ENCODE measurements at places on chromosomes 6 and 20. TPM values are rescaled to one million over a fixed set of nuclear protein-coding genes. Genes with fewer than 3 reads are reported as not detected.

- DNase-seq, result no peak
Observed at GRCh38 chr6:163182696-163183095, 231.8 kb upstream of the QKI start.

- DNase-seq, result peak; percentile 78
Observed at GRCh38 chr6:3813150-3813780, 35.9 kb upstream of the FAM50B start.

GRCh38 chr6:142341855-142342330 is 40.1 kb downstream of the ADGRG6 start:
- DNase-seq, result no peak

DNA sequence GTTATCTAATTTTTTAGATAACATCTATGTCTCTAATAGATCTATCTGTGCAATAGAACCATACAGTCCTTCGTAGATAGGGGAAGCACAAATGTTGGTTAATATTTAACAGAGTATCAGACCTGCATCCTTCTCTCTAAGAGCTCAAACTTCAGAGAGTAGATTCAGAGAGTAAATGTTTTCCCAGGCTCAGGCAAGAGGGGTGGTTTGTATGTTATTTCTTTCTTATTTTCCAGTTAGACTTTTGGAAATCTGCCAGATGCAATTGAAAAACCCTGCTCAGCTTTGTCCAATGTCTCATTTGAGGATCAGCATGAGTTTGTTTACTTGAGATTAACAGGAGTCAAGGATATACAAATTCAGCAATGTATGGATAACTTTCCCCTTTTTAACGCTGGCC is 361.9 kb downstream of the BCKDHB start:
- DNase-seq, result no peak

- DNase-seq, result no peak
Observed at GRCh38 chr20:24018796-24019195, 30.2 kb upstream of the GGTLC1 start.

DNA sequence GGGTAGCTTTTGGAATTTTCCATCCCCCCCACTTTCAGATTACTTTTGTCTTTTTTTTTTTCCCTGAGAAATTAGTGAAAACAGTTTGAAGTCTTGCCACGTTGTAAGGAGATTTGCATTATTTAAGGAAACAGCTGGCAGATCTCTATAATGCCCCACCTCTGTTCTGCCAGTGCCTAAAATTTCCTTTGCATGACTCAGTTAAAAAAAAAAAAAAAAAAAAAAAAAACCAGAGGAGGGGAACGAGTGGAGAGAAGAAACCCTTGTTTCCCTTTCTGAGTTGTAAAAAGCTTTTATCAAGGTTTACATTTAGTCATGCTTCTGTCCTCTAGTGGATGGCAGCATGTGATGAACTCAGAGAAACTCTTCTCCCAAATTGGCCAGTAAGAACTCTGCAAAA is 33.5 kb downstream of the CARMIL1 start:
- DNase-seq, result no peak

GRCh38 chr6:149334682-149335160 is 17.2 kb downstream of the TAB2 start:
- DNase-seq, result no peak

GRCh38 chr20:6769903-6770785 is 2.7 kb downstream of the BMP2 start:
- no peak for DNase-seq

DNA sequence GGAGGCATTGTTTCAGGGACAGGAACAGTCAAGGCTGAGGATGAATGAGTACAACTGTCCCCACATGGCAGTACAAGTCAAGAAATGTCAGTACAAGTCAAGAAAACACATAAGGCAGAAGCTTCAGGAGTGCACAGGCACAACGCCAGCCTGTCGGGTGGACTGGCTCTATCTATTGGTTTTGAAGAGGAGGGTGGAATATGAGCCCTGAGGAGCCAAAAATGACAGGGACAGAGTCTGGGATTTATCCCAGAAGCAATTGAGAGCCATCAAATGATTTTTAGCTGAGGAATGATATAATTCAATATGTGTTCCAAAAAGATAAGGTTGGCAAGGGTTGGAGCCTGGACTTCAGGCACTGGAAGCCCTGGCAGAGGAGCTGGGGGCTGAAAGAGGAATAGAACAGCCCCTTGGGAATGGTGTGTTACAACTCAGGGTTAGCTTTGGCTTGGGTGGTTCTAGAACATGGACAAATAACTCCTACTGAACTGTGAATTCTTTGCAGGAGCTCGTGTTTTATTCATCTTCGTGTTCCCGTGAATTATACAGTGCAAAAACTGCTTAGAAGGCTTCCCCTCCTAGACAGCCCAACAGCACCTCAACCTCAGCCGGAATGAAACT is 425.7 kb upstream of the ARID1B start:
- no peak for DNase-seq

DNA sequence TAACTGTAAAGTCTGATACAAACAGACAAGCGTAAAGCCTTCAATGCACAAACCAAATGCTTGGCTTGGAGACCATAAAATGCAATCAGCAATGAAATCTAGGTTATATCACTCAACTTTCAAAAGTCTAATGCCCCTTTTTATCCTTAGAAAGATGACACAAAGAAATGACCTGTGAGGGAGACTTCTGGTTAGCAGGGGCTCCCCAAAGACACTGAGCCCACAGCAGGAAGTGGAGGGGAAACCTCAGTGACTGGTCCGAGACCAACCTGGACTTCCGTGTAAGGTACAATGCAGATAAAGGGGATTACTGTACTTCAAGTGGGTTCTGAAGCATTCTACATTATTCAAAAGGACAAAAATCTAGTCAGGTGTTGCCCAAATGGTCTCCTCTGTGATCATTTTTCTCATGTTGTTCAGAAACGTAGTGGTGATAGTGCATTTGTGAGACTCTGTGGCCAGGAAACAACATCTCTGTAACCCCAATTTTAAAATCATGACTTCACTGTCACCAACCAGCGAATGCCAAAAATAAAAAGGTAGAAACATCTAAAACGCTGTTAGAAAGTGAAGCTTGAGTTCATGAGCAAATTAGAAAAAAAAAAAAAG is 88.2 kb downstream of the HIVEP2 start:
- DNase-seq, result no peak

DNA sequence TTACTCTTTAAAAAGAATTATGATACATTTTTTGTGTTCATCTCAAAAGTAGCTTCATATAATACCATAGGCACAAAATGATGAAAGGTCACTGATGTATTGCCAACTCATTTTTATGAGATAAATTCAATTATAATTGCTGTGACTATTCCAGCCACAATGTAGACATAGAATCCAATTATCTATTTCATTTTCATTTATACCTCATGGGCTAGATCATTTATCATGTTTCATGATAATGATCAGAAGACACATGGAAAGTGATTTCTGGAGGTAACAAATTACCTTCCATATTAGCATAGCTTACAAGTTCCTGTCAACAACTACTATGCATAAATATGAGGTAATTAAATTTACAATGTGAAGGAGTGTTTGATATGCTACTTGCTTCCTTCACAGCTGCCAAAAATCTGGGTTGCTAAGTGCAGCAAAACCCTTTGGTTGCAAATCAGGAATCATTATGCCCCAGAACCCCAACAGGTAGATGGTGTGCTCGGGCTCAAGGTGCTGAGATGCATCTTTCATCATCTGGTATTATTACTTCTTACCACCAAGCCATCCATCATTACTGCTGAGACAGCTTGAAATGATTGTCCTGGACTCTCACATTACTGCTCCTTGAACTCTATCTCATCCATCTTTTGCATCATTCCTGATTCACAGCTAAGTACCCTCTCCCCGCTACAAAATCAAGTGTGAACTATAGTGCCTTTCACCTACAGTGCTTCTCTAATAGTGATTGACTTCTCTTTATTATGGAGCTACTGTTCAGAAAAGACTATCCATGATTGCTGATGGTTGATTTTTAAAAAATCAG is 306.0 kb upstream of the THEMIS start:
- DNase-seq, result no peak

DNA sequence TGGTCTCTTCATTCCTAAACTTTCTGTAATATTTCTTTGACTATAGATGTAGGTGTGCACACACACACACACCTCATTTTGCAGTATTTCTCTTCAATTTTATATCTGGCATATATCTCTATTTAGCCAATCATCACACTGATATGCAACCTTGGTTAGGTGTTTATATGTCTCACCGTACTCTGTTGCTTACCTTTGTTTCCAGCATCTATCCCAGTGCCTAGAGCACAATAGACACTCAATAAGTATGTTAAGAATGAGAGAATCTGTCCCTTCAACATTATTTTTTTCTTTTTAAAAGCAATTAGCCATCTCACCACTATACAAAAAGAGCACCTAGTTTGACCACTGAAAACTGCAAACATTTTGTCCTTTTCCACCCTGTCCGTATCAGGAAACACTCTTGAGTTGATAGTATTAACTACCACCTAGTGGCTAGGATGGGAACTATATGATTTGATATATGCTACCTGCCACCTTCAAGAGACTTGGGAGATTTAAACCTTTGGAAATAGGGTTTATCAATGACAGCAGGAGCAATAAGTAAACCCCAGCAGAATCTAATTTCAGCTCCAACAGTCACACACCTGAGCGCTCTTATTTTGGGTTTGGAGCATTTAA is 48.7 kb upstream of the RSPO3 start:
- DNase-seq, result no peak

GRCh38 chr20:9467995-9468394 is 46.4 kb upstream of the LAMP5 start:
- no peak for DNase-seq

DNA sequence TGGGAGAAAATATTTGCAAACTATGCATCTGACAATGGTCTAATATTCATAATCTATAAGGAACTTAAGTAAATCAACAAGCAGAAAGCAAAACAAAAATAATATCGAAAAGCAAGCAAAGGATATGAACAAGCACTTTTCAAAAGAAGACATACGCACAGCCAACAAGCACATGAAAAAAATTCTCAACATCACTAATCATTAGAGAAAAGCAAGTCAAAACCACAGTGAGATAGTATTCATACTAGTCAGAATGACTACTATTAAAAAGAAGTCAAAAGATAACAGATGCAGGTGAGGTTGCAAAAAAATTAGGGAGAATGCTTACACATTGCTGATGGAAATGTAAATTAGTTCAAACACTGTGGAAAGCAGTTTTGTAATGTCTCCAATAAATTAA is 410.2 kb downstream of the MMUT start:
- DNase-seq, result no peak

DNA sequence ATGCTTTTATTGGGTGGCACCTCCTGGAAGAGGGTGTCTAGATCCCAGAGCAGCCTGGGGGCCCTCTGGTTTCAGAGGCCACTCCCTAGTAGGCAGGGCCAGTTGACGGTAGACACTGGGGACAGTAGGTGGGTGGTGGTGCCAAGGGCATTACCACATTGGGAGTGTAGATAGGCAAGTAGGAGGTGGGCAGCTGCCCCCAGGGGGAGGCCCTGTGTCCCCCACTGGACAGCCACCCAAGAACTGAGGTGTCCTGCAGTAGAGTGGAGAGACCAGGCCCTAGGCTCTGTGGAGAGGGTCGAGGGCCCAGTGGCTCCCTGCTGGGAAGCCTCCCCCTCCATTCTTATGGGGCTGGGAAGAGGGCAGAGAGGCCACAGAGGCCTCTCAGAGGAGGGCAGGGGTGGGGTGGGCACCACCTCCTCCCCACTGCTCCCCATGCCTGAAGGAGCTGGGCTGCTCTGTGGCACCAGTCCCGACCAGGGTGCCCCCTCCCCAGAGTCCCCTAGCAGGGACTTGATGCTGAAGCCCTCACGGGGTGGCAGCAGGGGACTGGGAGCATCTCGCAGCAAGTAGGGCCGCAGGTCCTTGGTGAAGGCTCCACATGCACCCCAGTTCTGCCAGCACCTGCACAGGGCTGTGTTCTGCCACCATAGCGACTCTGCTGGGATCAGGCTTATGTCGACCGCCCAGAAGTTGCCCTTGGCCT is 305.0 kb upstream of the KCNQ5 start:
- DNase-seq, result no peak

- no peak for DNase-seq
Observed at GRCh38 chr20:10739134-10739533, 65.3 kb upstream of the JAG1 start.

DNA sequence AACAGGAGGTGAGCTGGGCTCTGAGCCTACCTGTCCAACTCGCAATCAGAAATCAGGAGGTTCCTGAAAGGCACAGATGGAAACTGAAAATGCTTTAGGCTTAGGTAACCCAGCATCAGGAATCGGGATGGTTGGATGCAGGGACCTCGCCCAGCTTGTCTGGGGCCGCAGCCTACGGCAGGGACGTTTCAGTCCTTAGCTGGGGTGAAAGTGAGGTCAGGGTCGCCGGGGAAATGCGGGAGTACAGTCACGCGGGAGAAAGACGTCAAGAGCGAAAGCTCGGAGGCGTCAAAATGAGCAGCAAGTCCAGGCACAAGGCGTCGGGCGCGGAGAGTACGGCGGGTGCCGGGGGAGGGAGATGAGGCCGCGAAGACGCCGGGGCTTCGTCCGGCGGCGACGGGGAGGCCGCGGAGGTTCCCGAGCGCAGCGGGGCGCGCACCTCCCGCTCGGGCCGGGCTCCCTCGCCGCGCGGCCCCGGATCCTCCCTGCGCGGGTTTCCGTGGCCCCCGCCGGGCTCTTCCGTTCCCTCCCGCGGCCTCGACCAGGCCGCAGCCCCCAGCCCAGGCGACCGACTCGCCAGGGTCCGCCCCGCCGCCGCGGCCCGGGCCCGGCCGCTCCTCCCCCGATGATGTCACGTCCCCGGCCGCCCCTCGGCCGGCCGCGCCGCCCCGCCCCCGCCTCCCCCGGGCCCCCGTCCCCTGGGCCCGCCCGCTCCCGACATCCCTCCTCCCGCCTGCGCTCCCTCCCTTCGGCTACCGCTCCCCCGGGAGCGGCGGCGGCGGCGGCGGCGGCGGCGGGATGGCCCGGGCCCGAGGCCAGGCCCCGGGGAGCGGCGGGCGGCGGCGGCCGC is at the start of gene EBF4:
Gene EBF4 (plus strand): TSS at position 745 of the 850 bp plus-strand sequence. CDS start 866 bp downstream, outside the sequence.
- peak; percentile 69 for DNase-seq

GRCh38 chr6:49514571-49515484 is 15.1 kb downstream of the GLYATL3 start:
- no peak for DNase-seq

The HSPA1L gene
- total RNA-seq, result 1.1 TPM

The TUBB1 gene
- total RNA-seq, result 0.19 TPM

The GLP1R gene
- total RNA-seq, result 1.9 TPM

The LY6G6C gene
- 1.3 TPM for total RNA-seq

The HLA-DMB gene
- 3.6 TPM for total RNA-seq

The TRAPPC3L gene
- 0.20 TPM for total RNA-seq

The DHX16 gene
- total RNA-seq, result 23.6 TPM

The TENT5A gene
- total RNA-seq, result 21.1 TPM

The BCL2L1 gene
- 93.5 TPM for total RNA-seq

The SLC25A27 gene
- 6.2 TPM for total RNA-seq

The DNAH8 gene
- not detected for total RNA-seq

The RAD21L1 gene
- total RNA-seq, result not detected

All from right atrium auricular region (tissue), 2 donors.